ENCODE measurements at places on chromosomes 2 and 18.
A peak's percentile ranks its signal among the peaks of the same experiment; 100 is the strongest.

DNA sequence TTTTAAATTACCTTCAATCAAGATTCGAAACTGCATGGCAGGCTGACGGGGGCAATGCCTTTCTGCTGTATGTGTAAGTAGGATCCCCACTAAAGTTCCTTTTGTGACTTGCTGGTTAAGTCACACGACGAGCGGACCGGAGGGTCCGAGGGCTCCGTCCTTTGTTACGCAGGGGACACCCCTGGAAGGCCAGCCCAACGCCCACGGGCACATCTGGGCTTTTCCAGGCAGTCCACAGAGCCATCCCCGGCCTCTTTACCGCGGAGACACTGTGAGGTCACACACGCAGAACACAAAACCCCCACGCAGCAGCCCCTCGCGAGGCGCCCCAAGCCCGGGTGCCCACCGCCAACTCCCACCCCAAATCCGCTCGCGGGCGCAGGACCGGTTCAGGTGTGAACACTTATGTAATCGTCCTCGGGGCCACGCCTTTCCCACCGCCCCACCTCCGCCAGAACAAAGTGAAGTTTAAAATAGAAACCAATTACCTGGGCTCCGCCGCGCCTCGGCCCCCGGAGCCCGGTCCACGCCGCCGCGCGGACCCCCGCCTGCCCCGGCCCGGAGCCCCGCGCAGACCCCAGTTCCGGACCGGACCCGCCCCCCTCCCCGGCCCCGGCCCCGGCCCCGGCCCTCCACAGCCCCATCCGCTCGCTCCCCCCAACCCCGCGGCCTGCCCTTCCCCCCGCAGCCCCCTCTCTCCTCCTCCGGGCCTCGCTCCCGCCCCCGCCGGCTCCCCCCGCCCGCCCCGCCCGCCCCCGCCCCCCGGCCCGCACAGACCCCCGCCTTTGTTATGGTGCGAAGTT is 4.2 kb downstream of the ZNF516 start:
- peak; percentile 75 for DNase-seq

DNA sequence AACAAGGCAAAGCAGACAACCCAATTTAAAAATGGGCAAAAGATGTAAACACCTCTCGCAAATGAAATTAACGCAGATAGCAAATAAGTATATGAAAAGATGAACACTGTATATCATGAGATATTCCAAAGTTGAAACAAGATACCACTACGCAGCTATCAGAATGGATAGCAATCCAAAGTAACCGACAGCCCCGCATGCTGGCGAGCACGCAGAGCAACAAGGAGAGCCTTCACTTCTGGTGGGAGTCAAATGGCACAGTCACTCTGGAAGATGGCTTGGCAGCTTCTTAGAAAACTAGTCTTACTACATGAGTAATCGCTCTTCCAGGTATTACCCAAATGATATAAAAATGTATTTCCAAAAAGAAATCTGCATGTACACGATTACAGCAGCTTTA is 1.4 kb downstream of the NDUFA10 start:
- no peak for DNase-seq

DNA sequence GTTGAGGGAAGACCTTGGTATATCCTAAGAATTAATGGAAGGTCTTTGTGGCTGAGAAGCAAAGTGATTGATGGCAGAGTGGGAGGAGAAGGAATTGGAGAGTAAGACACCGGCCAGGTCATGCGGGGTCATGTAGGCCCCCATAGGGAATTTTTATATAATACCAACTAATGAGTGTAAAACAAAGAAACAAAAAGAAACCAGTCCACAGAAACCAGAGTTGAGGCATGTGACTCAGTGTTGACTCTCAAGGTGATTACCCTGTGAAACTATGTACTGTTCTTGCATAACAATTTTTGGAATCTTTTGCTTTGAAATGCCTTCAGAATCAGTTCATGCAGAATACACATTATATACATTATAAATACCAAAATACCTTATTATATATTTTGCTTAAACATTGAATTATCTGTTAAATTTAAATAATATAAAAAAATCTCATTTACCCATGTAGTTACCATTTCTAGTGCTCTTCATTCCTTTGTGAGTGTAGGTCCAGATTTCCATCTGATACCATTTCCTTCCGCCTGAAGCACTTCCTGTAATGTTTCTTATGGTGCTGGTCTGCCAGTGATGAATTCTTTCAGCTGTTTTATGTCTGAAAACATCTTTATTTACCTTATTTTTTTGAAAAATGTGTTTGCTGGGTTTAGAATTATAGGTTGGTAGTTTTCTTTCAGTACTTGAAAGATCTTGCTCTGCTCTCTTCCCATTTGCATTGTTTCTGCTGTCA is 8.6 kb downstream of the CLIP4 start:
- no peak for DNase-seq

- DNase-seq = no peak
These were observed 12.0 kb upstream of the DDX1 start for GRCh38 chr2:15579641-15580040.

- DNase-seq = no peak
These were observed 234.3 kb downstream of the CALCRL start for GRCh38 chr2:187213798-187214197.

- no peak for DNase-seq
These were observed 77.8 kb downstream of the CTIF start for GRCh38 chr18:48616484-48617255.

DNA sequence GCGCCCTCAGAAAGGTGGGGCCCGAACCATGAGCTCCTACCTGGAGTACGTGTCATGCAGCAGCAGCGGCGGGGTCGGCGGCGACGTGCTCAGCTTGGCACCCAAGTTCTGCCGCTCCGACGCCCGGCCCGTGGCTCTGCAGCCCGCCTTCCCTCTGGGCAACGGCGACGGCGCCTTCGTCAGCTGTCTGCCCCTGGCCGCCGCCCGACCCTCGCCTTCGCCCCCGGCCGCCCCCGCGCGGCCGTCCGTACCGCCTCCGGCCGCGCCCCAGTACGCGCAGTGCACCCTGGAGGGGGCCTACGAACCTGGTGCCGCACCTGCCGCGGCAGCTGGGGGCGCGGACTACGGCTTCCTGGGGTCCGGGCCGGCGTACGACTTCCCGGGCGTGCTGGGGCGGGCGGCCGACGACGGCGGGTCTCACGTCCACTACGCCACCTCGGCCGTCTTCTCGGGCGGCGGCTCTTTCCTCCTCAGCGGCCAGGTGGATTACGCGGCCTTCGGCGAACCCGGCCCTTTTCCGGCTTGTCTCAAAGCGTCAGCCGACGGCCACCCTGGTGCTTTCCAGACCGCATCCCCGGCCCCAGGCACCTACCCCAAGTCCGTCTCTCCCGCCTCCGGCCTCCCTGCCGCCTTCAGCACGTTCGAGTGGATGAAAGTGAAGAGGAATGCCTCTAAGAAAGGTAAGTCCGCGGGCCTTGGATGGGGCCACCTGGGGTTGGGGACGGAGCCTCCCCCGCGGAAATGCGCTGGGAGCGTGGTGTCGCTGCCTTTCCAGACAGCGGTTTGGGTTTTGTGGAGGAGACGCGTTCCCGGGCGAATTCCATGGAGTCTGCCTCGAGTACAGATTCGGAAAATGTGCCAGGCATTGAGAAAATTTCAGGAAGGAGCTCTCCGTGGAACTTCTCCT is 559 bp downstream of the HOXD1 start:
- DNase-seq = peak; percentile 88

GRCh38 chr2:46461709-46462171 is 17.6 kb upstream of the TMEM247 start:
- no peak for DNase-seq

DNA sequence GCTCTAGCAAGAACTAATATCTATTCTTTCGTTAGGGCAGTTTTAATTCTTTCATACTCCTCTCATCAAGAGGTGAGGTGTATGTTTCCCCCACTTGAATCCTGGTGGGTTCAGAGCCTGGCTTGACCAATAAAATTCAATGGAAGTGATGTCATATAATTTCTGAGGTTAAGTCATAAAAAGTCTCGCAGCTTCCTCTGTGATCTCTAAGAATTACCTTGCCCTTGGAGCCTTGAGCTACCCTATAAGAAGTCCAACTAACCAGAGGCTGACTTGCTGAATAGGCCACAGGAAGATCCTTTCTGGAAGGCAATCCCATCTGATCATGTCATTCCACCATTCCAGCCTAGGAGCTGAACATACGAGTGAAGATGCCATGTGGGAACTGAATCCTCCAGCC is 26.1 kb upstream of the INO80D start:
- DNase-seq = no peak

GRCh38 chr2:235391921-235392615 is 101.8 kb upstream of the AGAP1 start:
- DNase-seq = no peak

DNA sequence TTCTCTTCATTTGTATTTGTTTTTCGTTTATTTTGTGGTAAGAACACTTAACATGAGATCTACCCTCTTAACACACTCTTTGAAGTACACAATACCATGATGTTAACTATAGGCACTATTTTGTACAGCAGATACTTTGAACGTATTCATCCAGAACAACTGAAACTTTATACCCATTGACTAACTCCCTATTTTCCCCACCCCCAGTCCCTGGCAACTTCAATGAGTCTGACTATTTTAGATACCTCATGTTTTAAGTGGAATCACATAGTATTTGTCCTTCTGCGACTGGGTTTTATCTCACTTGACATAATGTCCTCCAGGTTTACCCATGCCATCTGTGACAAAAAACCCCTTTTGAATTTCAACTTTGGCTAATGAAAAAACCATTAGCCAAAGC is 356.3 kb upstream of the CDH20 start:
- DNase-seq = no peak

DNA sequence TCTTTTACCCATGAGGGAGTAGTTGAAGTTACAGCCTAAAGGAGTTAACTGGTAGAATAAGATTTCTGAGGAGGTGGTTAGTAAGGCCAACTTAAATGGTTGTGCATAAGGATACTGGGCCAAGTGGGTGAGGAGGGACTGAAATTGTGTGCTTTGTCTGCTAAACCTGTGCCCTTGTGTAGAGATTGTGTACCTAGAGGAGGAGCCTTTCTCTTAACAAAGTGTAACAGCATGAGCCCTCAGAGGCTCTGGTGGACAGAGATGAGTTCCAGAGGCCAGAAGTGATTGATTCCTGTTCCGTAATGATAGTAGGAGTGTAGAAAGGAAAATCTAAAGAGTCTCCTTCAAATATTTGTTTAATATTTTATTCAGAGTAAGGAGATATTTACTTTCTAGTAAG is 42.9 kb downstream of the OTX1 start:
- no peak for DNase-seq

DNA sequence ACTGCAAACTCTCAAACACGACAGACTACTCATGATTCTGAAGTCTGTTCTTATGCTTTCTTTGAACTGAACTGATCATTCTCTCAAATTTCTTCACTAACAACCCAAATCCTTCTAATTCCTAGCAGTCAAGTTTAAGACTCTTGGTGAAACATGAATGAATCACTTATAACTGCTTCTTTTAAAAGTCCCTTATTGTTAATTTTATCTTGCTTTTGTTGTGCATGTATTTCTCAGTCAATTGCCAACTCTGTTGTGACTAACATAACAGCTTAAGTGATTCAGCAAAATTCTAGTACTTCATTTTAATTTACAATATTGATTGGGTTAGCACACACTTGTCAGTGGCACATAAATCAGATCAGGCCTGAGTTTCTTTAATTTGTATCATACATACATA is 357.0 kb upstream of the FSIP2 start:
- DNase-seq = no peak

GRCh38 chr2:208280933-208281332 is 14.9 kb downstream of the PIKFYVE start:
- DNase-seq = no peak

GRCh38 chr18:67144329-67144728 is 372.2 kb downstream of the DSEL start:
- DNase-seq = no peak

DNA sequence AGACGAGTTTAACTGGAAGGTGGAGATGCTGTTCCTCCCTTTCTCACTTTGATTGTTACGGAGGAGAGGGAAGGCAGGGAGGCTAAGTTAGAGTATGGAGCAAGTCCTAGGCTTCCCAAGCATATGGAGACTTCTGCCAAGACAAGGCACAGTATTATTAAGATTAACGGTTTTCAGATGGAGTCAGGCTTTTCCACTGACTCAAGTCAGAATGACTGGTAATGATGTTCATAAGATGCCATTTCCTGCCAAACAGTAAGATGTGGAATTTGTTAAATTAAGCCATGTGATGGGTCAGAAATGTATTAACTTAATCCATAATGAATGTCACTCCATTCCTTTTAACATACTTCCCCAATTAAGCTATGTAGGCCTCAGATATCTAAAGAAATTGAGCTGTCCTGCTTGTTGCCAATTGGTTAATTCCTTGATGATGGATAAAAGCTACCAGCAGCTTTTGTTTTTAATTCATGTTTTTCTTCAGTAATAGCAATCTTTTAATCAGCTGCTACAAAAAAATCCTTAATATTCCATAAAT is 383.7 kb downstream of the ZNF521 start:
- DNase-seq = no peak

- DNase-seq = no peak
These were observed 143.4 kb downstream of the NCKAP5 start for GRCh38 chr2:133424876-133425275.

DNA sequence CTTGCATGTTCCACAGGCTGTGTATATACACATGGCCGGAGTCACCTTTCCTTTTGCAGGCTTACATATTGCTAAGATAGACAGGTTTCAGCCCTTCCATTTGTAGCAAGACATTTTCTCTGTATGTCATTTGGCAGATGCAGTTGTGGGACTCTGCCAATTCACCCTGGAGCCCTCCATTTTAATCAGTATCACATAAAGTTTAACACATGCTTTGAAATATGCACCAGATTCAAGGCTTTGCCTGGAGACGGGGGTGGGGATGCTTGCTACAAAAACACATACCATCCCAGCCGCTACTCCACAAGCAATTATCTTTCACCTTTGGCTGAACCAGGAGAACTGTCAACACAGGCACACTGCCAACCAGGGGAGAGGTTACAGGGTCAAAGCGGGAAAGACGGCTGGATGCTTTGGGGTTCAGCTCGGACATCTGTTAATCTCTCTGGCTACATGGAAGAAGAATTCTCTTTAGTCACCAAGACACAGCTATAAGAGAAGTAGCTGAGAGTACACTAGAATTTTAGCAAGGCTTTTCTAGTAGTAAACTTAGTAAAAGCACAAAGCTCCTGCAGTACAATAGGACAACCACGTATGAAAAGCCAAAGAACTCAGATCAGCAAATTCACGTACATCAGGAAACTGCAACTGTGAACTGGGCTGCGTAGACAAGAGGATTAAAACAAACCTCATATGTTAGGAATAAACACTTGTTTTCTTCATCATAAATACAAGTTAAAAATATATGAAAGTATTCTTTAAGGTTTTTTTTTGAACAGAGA is 130.9 kb downstream of the EXOC6B start:
- DNase-seq = no peak

GRCh38 chr2:23330214-23330613 is 54.8 kb upstream of the KLHL29 start:
- DNase-seq = no peak

- no peak for DNase-seq
These were observed 215.6 kb upstream of the SLC14A2 start for GRCh38 chr18:45399643-45400042.

DNA sequence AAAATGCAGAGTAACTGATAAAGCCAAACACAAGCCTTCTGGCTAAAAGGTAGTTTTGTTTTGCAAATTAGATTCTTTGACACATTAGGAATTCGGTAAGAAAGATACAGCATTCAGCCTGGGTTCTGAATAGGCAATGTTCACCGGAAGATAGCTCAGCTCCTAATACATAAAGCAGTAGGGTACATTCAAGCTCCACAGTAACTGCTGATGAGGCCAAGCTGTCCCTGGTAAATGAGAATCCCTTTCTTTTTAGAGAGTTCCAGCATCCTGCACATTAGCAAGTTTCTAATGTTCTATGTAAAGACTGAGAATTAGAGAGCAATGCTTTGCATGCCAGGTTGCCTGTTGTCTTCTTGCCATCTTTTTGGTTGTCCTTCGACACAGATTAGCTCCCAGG is 316.3 kb upstream of the SLC14A2 start:
- no peak for DNase-seq

- DNase-seq = no peak
These were observed 47.7 kb downstream of the SERTAD2 start for GRCh38 chr2:64605991-64606478.
